Effector memory CD4-positive, alpha-beta T cell (primary cell): ENCODE measurements at places on chromosomes 16 and 17.

DNA sequence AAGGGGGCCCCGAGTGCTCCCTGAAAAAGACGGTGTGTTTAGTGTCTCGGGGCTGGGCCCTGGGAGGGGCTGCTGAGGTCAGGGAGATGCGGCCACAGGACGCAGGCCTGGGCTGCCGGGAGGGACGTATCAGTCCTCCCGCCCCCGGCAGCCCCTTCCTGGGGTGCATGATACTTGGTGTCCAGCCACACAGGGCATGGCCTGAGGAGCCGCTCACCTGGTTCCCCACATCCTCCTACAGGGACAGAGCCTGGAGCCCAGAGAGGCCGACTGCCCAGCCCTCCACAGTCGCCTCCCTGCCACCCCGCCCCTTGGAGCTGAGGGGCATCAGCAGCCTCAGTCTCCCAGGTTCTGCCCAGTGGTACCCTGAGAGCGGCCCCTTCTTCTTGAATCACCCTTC lies 12.0 kb upstream of the DEF8 start:
- no peaks in the 10 kb centered on the region for H3K4me1 ChIP-seq
- no peaks in the 10 kb centered on the region for H3K27me3 ChIP-seq

DNA sequence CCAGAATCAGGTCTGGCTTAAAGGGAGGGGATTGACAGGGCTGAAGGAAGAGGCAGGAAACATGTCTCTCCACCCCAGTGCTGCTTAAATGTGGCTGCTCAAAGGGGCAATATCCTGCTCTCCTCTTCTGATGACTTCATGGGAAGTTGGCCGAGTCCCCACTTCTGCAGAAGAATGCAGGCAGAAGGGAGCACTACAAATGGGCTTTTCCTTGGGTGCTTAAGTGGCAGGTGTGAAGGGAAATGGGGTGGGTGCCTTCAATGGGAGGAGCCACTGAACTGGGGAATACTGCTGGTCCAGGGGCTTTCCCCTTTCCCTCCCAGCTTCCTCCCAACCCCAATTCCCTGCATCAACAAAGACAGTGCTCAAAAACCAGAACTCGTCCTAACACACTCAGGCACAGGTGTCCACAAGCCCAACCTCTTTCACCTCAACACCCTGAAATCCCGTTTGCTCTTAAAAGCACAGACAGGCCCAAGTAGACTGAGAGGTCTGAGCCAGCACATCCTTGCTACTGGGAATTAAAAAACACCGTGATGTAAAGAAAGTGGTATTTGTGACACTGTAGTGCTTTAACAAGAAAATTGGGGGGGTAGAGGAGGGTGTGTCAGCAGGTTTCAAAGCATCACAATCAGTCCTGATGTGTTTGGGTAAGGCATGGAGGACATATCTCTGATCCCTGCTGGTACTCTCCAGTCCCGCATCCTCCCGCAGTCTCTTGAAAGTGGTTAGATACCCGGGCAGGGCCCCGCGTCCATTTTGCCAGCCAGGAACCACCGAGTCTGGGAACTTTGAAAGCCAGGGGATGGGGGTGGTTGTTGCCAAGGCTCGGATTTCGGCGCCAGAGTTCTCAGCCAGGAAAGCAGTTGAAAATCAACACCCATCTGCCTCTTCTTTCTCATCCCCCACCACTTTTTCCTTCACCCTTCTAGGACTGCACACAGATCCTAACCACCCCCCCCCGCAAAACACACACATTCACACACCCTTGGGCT lies 1.6 kb downstream of the CA10 start:
- DNase-seq = no peak
- H3K27me3 ChIP-seq = peaks cover 11% of the 10 kb centered on the region
- H3K4me3 ChIP-seq = no peak overlapping the region
- H3K36me3 ChIP-seq = no peaks in the 10 kb centered on the region

- H3K4me3 ChIP-seq = no peak overlapping the region
- peaks cover 47% of the 10 kb centered on the region for H3K36me3 ChIP-seq
- H3K4me1 ChIP-seq = no peaks in the 10 kb centered on the region
- no peak for DNase-seq
- H3K27ac ChIP-seq = no peak overlapping the region
These were observed 36.7 kb upstream of the ULK2 start for GRCh38 chr17:19904412-19904811.

- peaks cover 44% of the 10 kb centered on the region for H3K36me3 ChIP-seq
- no peaks in the 10 kb centered on the region for H3K27me3 ChIP-seq
- peak; percentile 35 for DNase-seq
- H3K4me3 ChIP-seq = no peak overlapping the region
- H3K4me1 ChIP-seq = peaks cover 17% of the 10 kb centered on the region
These were observed 49.1 kb downstream of the STAT5A start for GRCh38 chr17:42337442-42337841.

- no peak overlapping the region for H3K27ac ChIP-seq
- H3K4me1 ChIP-seq = no peaks in the 10 kb centered on the region
These were observed 222.7 kb downstream of the HS3ST4 start for GRCh38 chr16:25914357-25914962.

GRCh38 chr16:52554334-52554733 lies 7.4 kb upstream of the TOX3 start:
- DNase-seq = no peak
- H3K27me3 ChIP-seq = no peaks in the 10 kb centered on the region
- no peaks in the 10 kb centered on the region for H3K4me1 ChIP-seq
- H3K36me3 ChIP-seq = no peaks in the 10 kb centered on the region

GRCh38 chr17:64657610-64658125 lies 4.4 kb downstream of the SMURF2 start:
- no peak overlapping the region for H3K27ac ChIP-seq
- no peak overlapping the region for H3K4me3 ChIP-seq
- H3K36me3 ChIP-seq = no peaks in the 10 kb centered on the region
- peaks cover 9% of the 10 kb centered on the region for H3K4me1 ChIP-seq
